ENCODE measurements at places on chromosomes 2 and 18.

DNA sequence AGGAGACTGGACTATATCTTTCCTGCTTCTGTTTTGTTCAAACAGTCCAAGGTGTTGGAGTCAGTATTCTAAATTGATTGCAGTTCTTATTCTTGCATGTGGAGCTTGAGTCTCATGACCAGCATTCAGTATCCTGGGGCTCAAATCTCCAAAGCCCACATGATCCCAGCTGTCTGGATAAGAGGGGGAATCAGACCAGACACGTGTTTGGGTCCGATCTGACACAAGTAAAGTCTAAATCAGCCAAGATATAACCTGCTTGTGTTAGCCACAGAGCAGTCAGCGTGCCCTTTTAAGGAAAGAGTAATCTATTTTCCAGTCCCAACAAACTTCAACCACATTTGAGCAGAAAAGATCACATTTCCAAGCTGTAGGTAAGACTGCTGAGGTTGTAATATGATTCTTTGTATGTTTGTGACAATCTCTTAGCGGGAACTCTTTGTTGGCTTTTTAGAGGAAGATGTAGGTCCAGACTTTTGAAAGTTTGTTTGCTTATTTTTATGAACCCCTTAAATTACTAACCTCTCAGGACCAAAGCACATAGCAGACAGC, 334.6 kb downstream of the SLC4A3 start:
- DNase-seq = no peak

GRCh38 chr2:132400169-132400900, 16.3 kb upstream of the GPR39 start:
- no peak for DNase-seq

GRCh38 chr2:69837533-69837932, 8.1 kb downstream of the GMCL1 start:
- no peak for DNase-seq

DNA sequence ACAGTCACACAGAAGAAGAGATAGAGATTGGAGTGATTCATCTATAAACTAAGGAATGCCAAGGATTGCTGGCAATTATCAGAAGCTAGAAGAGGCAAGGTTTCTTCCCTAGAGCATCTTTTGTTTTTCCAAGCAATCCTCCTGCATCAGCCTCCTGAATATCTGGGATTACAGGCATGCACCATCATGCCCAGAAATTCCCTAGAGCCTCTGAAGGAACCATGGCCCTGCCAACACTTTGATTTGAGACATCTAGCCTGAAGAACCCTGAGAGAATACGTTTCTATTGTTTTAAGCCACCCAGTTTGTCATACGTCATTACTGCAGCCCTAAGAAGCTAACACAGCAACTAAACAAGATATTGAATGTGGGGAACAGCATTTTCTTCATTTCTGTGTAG, 525.0 kb downstream of the ERBB4 start:
- DNase-seq = no peak

DNA sequence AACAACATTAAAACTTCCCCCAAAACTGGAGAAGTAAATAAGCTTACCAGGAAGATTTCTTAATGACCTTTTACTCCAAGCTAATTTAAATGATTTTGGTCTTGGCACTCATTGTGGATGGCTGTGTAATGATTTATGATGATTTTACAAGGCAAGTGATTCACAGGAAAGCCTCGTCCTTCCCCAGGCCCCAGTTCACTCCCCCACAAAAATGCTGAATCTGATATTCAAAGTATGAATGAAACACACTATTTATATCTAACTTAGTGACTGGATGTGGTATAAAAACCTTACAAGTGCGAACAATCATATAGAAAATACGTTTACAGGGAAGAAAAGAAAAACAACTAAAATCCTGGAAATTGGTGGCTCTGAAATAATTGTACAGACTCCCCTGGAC, 49.8 kb downstream of the ZNF516 start:
- DNase-seq = no peak

- DNase-seq = no peak
Measured at GRCh38 chr18:78768221-78768620, 211.4 kb upstream of the SALL3 start.

DNA sequence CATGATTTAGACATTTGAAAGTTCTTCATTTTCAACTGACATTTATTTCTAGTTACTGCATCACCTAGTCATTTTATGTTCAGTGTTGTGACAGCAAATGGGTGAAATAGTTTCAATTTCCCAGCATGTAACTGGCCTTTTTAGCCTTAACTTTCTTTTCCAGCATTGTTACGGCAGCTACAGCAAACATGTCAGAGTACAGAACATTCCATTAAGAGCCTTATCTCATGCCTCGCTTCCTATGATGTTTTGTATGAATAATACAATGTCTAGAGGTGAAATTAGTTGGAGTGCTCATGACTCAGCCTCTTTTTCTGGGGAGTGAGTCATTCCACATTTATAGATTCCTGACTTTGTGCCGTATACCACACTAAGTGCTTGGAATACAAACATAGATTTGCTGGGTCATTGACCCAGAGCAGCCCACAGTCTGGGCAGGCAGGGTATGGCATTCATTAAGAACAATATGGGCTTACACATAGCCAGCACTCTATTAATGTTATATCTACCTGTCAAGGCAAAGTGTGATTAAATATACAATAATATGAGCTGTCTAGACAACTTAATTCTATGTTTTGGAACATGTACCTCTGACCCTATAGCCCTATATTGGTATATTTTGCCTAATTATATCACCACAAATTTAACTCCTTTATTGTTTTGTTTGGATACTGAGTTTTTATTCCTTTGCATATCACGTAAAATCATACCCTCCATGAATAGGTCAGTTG, 72.2 kb downstream of the MAP2 start:
- no peak for DNase-seq

DNA sequence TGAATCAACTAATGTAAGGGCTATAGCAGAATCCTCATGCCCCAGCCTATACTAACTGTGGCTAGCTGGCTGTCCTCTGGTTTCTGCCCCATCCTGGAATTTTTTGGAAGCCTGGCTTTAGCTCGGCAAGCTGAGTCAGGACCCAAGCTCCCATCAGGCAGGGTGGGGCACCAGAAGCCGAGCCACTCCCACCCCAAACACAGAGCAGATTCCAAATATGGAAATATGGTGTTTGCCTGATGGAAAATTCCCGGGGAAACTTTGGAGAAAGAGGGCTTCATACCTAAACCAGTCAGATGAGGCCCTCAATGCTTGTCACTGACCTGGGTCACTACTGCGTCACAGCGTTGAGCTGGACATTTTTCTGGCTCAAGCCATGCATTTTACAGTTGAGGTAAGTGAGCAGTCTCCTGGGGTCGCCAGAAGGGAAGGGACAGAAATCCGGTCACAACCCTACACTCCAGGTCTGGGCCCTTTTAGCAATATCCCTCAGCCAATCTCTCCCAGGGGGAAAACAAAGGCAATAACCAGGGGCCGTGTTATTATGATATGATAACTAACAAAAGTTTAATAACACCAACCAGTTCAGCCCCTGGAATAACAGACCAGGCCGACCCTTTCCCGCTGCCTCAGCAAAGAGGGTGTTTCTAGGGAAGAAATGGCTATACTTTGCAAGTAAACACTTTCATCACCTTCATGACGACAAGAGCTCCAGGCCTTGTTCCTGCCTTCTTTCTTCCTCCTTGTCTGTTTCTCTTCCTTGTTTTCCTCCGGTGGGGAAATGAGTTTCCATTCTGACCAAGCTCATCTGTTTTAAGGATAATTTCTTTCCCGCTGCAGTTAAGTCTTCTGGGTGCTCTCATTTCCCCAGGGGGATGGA, 37.7 kb downstream of the PSD4 start:
- DNase-seq = no peak

All from NCI-H1436 (cell line).